ENCODE measurements at places on chromosomes 1 and 21. TPM values are rescaled to one million over a fixed set of nuclear protein-coding genes. Genes with fewer than 3 reads are reported as not detected.

Gene LEFTY2
- polyA plus RNA-seq: not detected

Gene AMY1A
- polyA plus RNA-seq: not detected

Gene HHIPL2
- polyA plus RNA-seq: not detected

Gene SPOCD1
- polyA plus RNA-seq: not detected

Gene TMEM51
- not detected for polyA plus RNA-seq

Gene CYP2J2
- polyA plus RNA-seq: 1.2 TPM

Gene MXRA8
- polyA plus RNA-seq: not detected

Gene TTLL10
- polyA plus RNA-seq: not detected

Gene MAST2
- polyA plus RNA-seq: 1.3 TPM

Gene HP1BP3
- 291 TPM for polyA plus RNA-seq

Gene IL22RA1
- polyA plus RNA-seq: not detected

Gene SLC22A15
- 0.30 TPM for polyA plus RNA-seq

Gene DIO1
- not detected for polyA plus RNA-seq

Gene CSMD2
- not detected for polyA plus RNA-seq

Gene PEAR1
- polyA plus RNA-seq: not detected

Gene ADAMTS1
- polyA plus RNA-seq: not detected

Gene AURKAIP1
- polyA plus RNA-seq: 122 TPM

Gene RNU1-4
- polyA plus RNA-seq: 55.0 TPM

Gene CA6
- not detected for polyA plus RNA-seq

Gene OR2T11
- polyA plus RNA-seq: not detected

Gene KRTAP10-7
- polyA plus RNA-seq: not detected

Gene LCE2B
- polyA plus RNA-seq: not detected

Gene PWP2
- polyA plus RNA-seq: 1.3 TPM

Gene OLIG2
- polyA plus RNA-seq: not detected

Gene FCN3
- polyA plus RNA-seq: not detected

Gene FCAMR
- not detected for polyA plus RNA-seq

Gene SPATA21
- polyA plus RNA-seq: not detected

Gene FUCA1
- polyA plus RNA-seq: 6.6 TPM

Gene PBX1
- 0.33 TPM for polyA plus RNA-seq

Gene CD101
- polyA plus RNA-seq: not detected

Gene CFAP74
- not detected for polyA plus RNA-seq

Gene TEDDM1
- not detected for polyA plus RNA-seq

Gene ALX3
- polyA plus RNA-seq: not detected

Gene SRGAP2B
- polyA plus RNA-seq: 2.2 TPM

Gene S100A12
- 7.8 TPM for polyA plus RNA-seq

Gene B4GALT2
- polyA plus RNA-seq: 1.6 TPM

Gene MCOLN3
- polyA plus RNA-seq: not detected

Gene KMO
- polyA plus RNA-seq: 44.0 TPM

Gene KRTAP10-4
- polyA plus RNA-seq: not detected

Gene RGS13
- 0.07 TPM for polyA plus RNA-seq

Gene TSSK3
- 0.57 TPM for polyA plus RNA-seq

Gene SH2D5
- polyA plus RNA-seq: not detected

Gene CHI3L2
- 217 TPM for polyA plus RNA-seq

Gene INAVA
- polyA plus RNA-seq: not detected

Gene S100B
- 0.45 TPM for polyA plus RNA-seq

Gene LCA5L
- not detected for polyA plus RNA-seq
